ENCODE measurements at places on chromosomes 16 and 17.

- DNase-seq = no peak
Measured at GRCh38 chr17:11999696-12000095, 2.4 kb upstream of the ZNF18 start.

DNA sequence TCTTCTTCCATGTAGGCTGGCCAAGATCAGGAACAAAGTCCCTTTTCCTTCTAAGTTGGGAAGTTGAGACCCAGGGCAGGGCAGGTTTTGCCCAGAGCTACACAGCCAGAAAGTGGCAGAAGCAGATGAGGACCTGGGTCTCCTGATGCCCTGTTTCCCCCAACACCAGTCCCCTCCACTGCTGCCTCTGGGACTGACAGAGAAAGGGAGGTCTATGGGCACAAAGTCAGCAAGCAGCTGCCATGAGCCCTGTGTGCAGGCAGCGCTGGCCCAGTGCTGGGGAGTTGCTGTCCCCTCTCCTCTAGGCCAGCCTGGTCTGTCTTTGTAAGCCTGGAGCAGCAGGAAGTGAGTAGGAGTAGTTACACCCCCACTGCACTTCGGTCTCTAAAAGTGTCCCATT lies 46.9 kb upstream of the NKD1 start:
- no peak for DNase-seq

DNA sequence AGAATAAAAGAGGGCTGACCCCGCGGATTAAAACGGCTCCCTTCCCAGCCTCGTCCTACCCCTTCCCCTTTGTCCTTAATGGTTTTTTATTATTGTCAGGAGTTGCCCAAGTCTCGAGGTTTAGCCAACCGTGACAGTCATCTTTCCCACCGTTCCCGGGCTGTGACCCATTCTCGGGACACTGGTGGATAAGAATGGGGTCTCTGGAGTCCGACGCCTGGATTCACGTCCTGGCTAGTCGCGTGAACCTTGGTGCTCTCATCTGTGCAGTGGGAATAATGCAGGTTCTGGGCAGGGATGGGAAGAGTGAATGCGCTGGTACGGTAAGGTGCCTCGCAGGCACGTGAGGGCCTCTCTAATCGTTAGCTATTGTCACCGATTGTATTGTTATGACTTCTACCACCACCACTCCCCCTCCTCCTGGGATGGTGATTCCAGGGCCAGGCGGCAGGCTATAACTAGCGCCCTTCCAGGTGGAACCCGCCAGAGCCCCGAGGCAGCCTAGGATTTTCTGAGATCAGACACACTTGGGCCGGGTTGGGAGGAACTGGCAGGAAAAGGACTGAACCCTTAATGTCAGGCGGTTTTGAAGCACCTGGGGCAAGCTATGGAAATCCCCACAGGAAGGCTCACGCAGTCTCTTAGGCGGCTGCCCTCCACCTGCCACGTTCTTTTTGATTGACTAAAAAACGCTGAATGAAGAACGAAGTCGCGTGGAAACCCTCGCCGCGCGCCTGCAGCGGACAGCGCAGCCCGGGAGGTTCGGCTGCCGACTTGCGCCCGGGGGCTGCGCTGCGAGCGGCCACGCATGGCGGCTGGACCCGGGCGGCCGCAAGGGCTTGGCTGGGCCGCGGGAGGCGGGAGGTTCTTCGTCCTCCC lies 2.7 kb downstream of the HS3ST3B1 start:
- DNase-seq = no peak

DNA sequence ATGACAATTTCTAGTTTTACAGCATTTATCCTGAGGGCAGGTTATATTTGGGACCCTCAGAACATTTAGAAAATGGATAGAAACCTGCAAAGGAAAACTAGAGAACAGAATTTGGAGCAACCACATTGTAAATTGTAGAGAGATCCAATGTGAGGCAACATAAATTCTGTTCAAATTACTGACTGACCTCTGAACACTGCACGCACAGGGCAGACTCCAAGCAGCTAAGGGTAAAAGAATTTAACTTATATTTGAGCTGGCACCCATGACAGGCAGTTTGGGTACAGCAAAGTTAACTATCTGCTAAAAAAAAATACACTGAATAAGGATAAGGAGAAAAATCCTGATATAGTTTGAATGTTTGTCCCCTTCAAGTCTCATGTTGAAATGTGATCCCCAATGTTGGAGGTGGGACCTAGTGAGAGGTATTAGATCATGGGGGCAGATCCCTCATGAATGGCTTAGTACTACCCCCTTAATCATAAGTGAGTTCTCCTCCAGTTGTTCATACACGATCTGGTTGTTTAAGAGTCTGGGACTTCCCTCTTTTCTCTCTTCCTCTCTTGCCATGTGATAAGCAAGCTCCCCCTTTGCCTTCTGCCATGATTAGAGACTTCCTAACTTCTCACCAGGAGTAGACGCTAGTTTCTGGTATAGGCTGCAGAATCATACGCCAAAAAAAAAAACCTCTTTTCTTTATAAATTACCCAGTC lies 75.7 kb downstream of the FBXL20 start:
- DNase-seq = no peak

- DNase-seq = no peak
Measured at GRCh38 chr17:47855737-47856136, 4.8 kb upstream of the SP6 start.

DNA sequence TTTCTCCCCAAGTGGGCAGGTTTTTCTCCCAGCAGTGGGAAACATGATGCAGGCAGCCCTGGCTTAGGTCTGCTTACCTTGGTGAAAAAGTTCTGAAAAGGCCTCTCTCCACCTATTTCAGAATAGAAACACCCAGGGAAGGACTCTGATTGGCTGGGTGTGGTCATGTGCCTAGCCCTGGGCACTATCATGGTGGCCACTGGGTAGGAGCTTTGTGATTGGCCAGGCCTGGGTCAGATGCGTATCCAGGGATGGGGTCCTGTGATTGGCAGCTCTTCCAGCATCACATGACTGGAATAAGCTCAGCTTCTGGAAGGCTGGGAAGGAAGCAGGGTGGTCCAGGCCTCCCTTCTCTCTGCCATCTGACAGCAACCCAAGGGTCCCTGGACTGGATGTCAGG lies 53.5 kb downstream of the ZDHHC7 start:
- DNase-seq = no peak

DNA sequence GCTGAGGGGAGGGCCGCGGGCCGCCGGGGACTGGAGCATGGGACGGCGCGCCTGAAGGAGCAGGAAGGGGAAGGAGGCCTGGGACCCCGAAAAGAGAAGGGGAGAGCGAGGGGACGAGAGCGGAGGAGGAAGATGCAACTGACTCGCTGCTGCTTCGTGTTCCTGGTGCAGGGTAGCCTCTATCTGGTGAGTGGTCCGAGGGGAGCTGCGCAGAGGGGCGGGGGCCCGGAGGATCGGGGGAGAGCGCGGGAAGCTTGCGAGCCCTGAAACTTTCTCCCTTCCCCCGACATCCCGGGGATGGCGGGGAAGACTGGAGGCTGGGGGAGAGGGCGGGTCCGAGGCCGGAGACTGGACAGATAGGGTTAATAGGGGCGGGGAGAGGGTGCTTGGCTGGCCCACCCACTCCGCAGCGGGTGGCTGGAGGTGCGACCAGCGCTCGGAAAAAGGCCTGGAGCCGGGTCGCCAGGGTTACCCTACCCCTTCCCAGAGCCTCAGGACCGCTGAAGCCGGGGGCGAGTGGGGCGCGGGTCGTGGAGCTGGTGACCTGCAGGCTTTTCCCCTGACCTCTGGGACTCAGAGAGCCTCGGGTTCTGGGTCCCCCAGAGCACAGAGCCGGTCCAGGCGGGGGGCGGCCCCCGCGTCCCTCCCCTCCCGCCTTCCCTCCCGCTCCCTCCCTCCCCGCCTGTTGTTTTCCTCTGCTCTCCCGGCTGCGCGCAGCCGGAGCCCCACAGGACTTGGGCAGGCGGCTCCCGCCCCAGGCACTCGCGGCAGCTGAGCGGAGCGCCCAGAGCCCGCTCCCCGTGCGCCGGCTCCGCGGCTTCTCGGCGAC lies 631 bp downstream of the NXPH3 start:
- peak; percentile 32 for DNase-seq

DNA sequence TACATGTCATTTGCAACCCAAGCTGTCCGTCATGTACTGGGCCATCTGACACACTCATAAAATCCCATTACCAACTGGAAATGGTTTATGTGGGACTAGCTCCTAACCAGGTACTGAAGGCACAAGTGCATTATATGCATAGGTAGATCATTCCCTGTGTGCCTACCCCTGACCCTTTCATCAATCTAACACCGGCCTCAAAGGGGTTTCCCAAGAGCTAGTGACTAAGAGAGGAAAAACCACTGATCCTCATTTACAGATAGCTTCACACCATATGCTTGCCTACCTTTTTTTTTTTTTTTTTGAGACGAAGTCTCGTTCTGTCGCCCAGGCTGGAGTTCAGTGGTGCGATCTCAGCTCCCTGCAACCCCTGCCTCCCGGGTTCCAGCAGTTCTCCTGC lies 449.8 kb downstream of the SLC39A11 start:
- no peak for DNase-seq

GRCh38 chr17:68832109-68832802 lies 122.9 kb downstream of the ABCA8 start:
- DNase-seq = no peak

- DNase-seq = no peak
Measured at GRCh38 chr17:16942141-16943031, 29.5 kb downstream of the TNFRSF13B start.

- peak; percentile 95 for DNase-seq
Measured at GRCh38 chr16:3945751-3946603, 65.5 kb upstream of the CREBBP start.

GRCh38 chr16:51184702-51185433 lies 33.8 kb upstream of the SALL1 start:
- DNase-seq = no peak

DNA sequence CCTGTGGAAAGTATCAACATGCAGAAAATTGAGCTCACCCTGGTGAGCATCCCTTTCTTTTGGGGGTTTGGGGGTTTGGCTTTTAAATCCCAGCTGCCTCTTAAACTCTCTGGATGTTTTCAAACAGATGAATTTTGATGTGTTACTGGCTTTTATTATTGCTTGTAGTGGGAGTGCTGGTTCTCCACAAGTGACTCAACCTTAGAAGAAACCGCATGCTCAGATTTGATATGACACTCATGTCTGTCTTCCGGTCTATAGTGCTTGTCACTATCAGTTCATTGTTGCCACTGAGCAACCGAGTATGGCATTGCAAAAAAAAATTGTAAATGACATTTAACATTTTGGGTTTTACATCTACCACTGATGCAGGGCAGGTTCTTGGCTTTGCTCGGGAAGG lies 104.5 kb downstream of the HS3ST4 start:
- no peak for DNase-seq

DNA sequence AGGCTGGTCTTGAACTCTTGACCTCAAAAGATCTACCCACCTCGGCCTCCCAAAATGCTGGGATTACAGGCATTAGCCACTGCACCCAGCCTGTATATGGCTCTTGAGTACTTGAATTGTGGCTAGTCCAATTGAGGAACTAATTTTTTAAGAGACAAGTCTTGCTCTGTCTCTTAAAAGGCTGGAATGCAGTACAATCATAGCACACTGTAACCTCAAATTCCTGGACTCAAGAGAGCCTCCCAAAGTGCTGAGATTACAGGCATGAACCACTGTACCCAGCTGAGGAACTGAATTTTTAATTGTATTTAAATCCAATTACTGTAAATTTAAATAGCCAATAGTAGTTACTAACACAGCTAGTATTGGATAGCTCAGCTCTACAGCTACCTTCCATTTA lies 50.6 kb downstream of the MED13 start:
- DNase-seq = no peak

DNA sequence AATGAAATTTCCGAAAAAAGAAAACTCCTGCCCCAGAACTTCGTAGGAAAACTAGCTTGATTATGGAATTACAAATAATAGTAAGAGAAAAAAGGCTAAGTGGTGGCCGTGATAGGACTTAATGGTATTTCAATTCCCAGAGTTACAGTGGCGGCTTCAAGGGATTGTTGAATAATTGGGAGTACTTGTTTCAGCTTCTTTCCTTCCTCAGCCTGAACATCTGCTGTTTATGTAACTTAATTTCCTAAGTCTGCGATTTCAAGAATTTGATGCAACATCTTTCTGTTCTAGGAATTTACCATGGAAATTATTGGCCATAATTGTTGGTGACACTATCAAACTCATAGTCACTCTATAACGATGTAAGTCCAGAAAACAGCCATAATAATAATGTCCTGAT lies 684 bp upstream of the APPBP2 start:
- DNase-seq = peak; percentile 10

DNA sequence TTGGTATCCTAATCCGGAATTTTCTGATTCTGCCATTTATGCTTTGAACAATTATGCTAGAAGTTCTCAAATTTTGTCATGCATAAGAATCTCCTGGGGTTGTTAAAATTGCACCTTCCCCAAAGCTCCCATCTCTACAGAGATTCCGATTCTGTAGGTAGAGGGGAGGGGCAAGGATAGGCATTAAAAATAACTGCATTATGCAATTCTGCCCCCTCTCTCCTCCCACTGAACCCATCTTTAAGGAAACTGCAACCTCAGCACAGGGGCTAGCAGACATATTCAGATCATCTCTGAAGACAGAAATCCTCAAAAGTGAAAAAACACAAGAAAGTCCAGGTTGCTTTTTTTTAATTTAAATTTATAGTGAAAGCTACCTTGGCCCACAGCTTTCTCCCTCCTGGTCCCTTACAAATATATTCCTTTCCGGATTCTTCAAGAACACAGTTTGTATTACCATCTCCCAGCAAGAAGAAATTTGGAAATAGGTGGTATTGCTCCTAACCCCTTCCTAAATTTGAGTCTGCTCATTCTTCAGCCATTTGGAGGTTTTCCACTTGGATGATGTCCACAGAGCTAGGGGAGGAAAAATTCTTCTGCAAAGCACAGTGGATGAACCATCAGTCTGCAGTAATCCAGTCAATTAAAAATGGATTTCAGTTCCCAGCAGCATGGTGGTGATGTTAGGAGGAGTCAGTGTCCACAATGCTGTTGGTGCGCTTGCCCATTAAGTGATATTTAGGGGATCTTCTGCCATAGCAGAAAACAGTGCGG lies 67.7 kb downstream of the RBFOX1 start:
- no peak for DNase-seq

- DNase-seq = no peak
Measured at GRCh38 chr17:48600244-48601098, 4.3 kb downstream of the HOXB6 start.

GRCh38 chr16:57093666-57094564 lies 1.5 kb downstream of the CPNE2 start:
- DNase-seq = no peak

DNA sequence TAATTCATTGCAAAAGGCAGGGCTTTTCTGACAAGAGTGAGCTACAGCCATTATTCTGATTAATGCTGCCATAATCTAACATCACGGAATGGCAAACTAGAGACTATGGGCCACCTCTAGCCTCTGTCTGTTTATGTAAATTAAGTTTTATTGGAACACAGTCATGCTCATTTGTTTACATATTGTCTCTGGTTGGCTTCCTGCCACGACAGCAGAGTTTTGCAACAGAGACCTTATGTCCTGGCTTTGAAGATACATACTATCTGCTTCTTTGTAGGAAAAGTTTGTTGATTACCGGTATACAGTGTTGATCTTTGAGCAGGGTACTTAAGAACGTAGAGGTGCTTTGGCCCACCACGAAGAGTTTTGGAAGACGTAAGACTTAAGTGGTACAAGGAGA lies 715.9 kb upstream of the RBFOX1 start:
- DNase-seq = no peak

GRCh38 chr17:49637050-49637449 lies 40.8 kb downstream of the SPOP start:
- no peak for DNase-seq
